ENCODE measurements at places on chromosomes 12 and 14.

DNA sequence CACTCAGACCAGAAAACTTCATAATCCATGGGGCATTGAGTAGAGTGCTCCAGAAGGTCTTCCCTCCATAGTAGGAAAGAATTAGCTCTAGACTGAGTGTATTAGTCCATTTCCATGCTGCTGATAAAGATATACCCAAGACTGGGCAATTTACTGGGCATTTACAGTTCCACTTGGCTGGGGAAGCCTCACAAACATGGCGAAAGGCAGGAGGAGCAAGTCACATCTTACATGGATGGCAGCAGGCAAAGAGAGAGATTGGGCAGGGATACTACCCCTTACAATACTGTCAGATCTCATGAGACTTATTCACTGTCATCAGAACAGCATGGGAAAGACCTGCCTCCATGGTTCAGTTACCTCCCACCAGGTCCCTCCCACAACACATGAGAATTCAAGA is 300.6 kb upstream of the TMEM132C start:
- DNase-seq: no peak

GRCh38 chr12:96698521-96698920 is 208.5 kb upstream of the NEDD1 start:
- peak; percentile 3 for DNase-seq

DNA sequence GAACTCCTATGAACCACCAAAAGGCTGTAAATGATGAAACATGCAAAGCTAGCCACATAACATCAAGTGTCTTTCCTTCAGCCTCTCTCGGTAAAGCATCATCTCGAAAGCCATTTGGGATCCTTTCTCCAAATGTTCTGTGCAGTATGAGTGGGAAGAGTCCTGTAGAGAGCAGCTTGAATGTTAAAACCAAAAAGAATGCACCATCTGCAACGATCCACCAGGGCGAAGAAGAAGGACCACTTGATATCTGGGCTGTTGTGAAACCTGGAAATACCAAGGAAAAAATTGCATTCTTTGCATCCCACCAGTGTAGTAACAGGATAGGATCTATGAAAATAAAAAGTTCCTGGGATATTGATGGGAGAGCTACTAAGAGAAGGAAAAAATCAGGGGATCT is 61.2 kb downstream of the ATG14 start:
- no peak for DNase-seq

DNA sequence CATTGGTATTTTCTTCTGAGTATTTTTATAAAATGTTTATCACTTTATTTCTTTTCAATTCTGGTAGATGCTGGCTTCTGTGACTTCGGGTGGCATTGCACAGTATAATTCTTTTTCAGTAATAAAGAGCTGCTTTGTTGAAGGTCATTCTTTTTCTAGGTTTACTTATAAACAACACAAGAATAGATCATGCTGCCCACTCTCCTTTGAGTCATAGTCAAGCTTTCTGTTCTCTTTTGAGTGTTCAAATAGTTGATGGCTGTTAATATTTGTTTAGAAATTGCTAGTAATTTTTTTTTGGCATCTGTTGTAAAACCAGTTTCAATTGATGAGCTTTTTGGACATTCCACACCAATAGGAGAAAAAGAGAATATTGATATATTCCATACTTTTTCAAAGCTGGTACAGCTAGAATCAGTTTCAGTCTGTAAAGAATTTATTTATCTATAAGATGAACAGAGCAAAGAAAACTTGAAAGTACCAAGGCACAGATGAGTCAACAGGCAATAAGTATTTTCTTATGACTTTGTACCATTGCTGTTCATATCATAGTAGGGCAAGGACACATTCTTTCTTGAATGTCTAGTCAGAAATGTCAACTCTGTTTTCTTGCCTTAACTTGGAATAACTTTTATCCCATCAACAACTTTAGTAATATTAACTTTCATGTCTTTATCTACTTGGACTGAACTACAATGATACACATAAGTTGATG is 513.0 kb upstream of the SEL1L start:
- DNase-seq: no peak

GRCh38 chr12:109595321-109595902 is 21.8 kb downstream of the MVK start:
- no peak for DNase-seq

GRCh38 chr12:93895089-93895445 is 217.9 kb downstream of the CRADD start:
- peak; percentile 64 for DNase-seq

GRCh38 chr12:27383429-27384260 is 51.0 kb downstream of the BMAL2 start:
- DNase-seq: peak; percentile 91

- DNase-seq: peak; percentile 49
Observed at GRCh38 chr12:63919756-63920155, 75.3 kb downstream of the SRGAP1 start.

- no peak for DNase-seq
Observed at GRCh38 chr12:47819138-47819895, 386 bp downstream of the HDAC7 start.

DNA sequence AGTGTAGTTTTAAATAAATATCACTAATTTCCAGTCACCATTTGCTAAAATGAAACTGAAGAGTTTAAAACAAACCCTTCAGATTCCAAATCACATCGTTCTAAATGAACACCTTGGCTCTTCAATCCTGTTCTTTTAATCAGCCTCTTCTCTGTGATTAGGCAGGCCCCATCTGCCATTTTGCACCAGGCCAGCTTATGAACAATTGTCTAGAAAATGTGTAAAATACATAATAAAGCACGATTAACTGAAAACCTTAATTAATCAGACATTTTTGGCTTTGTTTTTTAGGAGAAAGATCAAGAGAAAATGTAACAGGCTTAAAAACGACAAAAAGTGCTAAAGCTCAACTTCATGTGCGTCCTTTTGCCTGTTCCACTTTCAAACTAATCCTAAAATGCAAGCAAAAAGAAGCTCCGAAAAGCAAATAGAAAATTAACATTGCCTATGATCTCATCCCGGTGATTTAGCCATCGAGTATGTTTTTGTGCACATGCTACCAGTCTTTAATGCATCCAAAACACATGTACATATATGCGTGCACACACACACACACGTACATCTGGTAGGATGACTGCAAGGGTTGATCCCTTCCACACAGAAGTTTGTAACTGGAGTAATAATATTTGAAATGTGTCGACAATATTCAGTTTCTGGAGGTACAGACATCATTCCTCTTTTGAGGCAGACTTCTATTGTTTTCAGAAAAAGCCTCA is 288.6 kb downstream of the FOXN3 start:
- DNase-seq: no peak

- peak; percentile 38 for DNase-seq
Observed at GRCh38 chr14:31122098-31122611, 85.4 kb downstream of the HECTD1 start.

- DNase-seq: no peak
Observed at GRCh38 chr12:114305446-114305845, 100.5 kb downstream of the TBX5 start.

DNA sequence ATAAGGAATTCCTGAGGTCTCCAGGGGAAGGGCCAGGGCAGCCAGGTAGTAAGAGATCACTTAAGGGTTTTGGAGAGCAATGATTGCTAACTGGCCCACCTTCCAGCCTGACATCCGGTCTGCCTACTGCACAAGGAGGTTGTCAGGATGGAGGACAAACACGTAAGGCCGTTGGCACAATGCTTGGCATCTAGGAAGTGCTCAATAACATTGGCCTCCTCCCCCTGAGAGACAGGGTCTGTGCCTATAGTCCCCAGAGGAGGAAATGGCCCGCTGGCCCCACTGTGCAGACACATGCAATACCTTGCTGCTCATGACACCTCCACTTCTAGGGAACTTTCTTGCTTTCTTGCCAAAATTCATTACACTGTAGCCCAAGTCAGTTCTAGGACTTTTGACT is 73.2 kb downstream of the NTF3 start:
- DNase-seq: no peak

All from choroid plexus epithelial cell (primary cell).